ENCODE measurements at places on chromosomes 1 and 21.

DNA sequence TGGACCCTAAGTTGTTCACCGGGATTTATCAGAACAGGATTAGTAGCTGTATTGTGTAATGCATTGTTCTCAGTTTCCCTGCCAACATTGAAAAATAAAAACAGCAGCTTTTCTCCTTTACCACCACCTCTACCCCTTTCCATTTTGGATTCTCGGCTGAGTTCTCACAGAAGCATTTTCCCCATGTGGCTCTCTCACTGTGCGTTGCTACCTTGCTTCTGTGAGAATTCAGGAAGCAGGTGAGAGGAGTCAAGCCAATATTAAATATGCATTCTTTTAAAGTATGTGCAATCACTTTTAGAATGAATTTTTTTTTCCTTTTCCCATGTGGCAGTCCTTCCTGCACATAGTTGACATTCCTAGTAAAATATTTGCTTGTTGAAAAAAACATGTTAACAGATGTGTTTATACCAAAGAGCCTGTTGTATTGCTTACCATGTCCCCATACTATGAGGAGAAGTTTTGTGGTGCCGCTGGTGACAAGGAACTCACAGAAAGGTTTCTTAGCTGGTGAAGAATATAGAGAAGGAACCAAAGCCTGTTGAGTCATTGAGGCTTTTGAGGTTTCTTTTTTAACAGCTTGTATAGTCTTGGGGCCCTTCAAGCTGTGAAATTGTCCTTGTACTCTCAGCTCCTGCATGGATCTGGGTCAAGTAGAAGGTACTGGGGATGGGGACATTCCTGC lies 3.9 kb upstream of the OLFML3 start:
- no peak for DNase-seq

DNA sequence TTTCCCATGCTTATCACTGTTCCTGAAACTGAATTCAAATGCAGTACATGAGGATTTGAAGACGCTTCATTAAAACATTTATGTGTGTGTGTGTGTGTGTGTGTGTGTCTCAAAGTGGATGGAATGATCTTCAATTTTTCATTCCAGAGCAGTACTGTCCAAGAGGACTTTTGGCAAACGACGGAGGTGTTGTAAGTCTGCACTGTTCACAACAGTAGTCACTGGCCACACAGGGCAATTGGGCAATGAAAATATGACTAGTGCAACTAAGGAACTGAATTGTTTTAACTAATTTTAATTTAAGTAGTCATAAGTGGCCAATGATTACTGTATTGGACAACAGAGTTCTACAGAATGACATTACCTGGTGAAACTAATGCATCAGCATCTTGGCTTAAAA lies 5.0 kb downstream of the TAF5L start:
- no peak for DNase-seq

GRCh38 chr1:31575369-31576140 lies 760 bp upstream of the TINAGL1 start:
- no peak for DNase-seq

- no peak for DNase-seq
Observed at GRCh38 chr1:109993885-109994284, 9.3 kb downstream of the AHCYL1 start.

DNA sequence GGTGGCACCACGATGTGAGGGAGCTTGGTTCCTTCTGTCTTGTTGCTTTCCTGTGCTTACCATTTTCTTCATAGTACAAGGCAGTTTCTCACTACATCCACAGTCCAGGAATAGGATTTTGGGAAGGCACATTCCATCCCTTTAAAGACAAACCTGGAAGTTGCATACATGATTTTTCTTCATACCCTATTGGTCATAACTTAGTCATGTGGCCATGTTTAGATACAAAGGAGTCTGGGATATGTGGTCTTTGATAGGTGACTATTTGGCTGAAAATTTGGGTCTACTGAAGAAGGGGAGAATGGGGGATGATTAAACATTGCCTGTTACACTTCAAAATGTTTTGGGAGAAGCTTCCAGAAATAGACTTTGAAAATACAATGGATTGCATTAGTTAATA lies 7.0 kb downstream of the DYRK1A start:
- no peak for DNase-seq

- DNase-seq, result no peak
Observed at GRCh38 chr1:85609976-85610375, 29.4 kb downstream of the CCN1 start.

DNA sequence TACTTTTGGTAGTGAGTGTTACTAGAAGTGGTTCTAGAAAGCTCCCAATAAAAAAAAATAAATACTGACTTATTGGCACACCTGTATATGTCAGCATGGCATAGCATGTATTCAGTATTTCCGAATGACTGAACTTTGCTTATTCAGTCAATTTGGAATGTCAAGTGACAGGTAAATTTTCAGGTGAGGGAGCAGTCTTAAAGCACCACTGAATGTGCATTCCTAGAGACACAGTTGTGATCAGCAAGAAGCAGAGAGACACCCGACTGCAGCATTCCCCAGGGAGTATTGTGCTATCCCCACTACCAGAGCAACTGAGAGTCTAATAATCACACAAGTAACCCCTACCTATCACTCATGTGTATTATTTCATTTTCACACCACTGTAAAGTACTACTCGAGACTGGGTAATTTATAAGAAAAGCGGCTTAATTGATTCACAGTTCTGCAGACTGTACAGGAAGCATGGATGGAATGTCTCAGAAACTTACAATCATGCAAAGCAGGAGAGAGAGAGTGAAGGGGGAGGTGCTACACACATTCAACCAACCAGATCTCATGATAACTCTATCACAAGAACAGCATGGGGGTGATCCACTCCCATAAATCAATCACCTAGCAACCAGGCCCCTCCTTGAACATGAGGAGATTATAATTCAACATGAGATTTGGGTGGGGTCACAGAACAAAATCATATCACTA lies 201.5 kb downstream of the TBX15 start:
- no peak for DNase-seq

GRCh38 chr1:51569284-51570062 lies 47.4 kb upstream of the OSBPL9 start:
- peak; percentile 51 for DNase-seq

Data from activated naive CD4-positive, alpha-beta T cell treated with anti-CD3 and anti-CD28 coated beads, Interleukin-2, amount 50 U/mL, for 16 hours (primary cell).